GM06990 (cell line): ENCODE measurements at places on chromosomes 6 and 20.

DNA sequence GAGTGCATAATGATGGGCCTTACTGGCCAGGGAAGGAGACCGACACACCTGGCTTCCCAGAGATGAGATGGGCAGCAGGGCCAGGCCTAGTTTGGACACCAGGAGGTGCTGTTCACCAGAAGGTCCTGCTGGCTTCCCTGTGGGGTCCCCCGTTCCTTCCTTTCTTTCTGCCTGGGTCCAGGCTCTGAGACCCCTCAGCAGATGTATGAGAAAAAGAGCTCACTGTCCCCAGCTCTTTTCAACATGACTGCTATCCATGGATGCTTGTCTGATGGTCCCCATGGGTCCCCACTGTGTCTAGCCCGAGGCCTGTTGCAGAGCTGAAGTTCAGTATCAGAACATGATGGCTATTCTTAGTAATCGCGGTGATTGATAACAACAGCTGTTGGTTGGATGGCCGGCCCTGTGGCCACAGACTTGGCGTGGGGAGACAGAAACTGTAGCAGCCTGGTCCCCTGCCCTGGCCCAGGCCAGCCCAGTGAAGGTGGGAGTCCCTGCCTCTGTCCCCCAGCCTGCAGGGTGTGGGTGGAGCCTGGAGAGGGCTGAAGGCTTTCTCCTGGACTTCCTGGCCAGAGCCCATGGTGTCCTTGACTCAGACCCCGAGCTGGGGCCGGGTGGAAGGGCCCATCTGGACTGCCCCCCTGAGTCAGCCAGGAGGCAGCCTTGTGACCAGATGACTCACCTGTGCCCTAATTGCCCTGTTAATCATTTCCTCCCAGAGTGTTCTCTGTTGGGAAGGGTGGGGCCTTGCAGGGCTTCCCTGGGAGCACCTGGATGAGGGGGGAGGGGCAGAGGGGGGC, 9.9 kb upstream of the BAK1 start:
- peak; percentile 69 for DNase-seq

- no peak for DNase-seq
Observed at GRCh38 chr6:124866040-124866439, 96.2 kb upstream of the RNF217 start.

DNA sequence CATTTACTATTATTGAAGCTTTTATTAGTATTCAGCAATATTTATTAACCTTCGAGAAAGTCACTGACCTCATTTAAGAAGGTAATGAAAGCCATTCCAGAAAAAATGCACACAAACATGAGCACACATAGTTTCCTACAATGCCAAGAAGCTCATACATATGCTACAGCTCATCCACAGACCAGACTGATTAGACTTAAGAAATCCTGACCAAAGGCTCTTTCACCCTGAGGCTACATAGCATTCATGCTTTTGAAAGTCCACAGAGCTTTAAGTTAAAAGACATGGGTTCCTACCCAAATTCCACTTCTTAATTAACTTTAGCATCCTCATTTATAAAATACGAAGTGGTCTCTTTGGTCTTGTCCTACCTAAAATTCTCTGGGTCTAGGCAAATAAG, 430.4 kb downstream of the TBC1D32 start:
- DNase-seq = no peak

- DNase-seq = no peak
Observed at GRCh38 chr6:90072501-90072900, 178.2 kb downstream of the GJA10 start.

- no peak for DNase-seq
Observed at GRCh38 chr6:134609716-134610261, 291.9 kb upstream of the SGK1 start.

- no peak for DNase-seq
Observed at GRCh38 chr20:57398901-57399535, 7.8 kb downstream of the RBM38 start.

GRCh38 chr6:170017603-170018320, 266.3 kb downstream of the ERMARD start:
- no peak for DNase-seq

- DNase-seq = no peak
Observed at GRCh38 chr6:77205936-77206335, 257.4 kb downstream of the HTR1B start.

GRCh38 chr6:16849280-16849987, 88.2 kb upstream of the ATXN1 start:
- no peak for DNase-seq

GRCh38 chr6:129793447-129793846, 67.7 kb downstream of the TMEM244 start:
- DNase-seq = no peak

- no peak for DNase-seq
Observed at GRCh38 chr20:22414305-22414742, 170.0 kb downstream of the FOXA2 start.

DNA sequence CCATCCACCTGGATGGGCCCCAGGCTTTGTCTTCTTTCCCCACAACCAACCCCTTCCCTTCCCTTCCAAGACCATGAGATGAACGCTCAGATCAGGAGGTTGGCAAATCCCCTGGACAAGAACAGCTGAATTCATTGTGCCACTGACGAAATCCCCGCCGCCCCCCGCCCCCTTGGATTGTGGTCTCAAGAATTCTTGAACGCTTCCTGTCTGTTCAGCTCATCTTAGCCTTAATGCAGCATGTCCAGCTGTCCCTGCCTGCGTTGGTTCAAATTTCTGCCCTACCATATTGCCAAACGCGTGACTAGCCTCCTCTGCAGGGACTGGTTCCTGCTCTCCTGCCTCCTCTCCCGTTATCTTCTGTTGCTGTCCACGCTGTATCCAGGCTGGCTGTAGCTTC, 133.2 kb downstream of the CDH4 start:
- DNase-seq = no peak

DNA sequence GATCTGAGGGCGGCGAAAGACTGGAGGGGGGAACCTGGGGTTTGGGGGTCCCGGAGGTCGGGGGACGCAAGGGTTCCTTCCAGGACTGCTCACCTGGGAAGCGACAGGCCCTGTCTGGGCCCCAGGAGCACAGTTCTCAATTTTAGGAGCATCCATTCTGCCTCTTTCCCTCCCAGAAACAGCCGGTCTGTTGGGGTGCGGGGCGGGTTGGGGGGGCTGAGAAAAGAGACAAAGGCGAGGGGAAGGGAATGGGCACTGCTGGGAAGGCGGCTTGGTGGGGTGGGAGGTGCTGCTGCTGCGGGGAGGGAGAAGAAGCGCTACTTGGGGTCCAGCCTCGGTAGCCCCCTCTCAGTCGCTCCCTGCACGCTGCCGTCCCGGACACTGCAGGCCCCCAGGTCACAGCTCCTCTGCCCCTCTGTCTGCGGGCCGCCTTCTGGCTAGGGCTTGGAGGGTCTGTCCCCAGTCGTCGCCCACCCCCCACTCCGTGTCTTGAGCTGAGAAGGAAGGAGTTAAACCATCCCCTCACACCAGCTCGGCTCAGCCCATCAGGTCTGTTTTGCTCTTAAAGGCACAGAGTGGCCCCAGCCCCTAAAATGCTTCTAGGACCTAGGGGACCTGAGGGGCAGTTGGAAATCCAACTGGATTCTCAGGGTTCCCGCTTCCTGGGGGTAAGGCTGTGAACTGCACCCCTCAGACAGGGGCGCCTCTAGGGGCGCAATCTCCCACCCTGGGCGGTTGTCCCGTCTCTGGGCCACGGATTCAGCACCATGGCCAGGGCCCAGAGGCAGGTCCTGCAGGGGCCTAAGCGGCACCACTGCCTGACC, 690 bp downstream of the GDAP1L1 start:
- DNase-seq = no peak

DNA sequence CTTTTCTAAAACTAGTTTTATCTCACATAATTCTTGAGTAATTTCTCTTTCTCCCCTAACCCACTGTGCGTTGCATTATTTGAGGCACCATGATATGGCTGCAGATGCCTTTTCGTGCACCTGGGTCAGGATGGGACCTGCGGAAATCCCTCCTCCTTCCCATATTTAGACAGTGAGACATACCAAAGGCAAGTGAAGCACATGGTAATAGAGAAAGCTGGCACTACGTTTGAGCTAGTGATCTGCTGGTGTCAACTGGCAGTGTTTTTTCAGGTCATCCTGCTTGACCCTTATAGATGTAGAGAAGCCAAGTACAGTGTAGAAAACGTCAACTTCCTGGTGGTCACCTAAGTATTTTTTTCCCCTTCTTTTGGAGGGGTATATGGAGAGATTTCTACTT, 71.7 kb downstream of the FOXO3 start:
- no peak for DNase-seq

GRCh38 chr20:878511-879307, 37.4 kb downstream of the ANGPT4 start:
- no peak for DNase-seq

GRCh38 chr6:99287523-99287922, 62.0 kb downstream of the FAXC start:
- DNase-seq = no peak

DNA sequence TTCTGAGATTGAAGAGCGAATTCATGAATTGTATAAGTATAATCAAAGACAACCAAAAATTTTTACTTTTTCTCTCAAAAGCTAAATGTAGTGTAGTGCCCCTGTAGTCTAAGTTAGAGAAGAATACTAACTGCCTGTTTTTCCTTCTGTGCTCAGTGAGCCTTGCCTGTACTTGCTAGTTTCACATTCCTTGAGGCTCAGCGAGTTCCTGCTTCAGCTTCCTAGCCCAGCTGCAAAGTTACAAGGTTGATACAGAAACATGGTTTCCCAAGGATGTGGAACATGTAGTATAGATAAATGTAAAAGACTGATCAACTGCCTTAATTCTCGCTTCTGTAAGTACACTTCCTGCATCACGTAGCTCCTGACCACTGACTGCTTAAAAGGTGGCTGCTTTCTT, 33.1 kb upstream of the SEC63 start:
- DNase-seq = no peak

DNA sequence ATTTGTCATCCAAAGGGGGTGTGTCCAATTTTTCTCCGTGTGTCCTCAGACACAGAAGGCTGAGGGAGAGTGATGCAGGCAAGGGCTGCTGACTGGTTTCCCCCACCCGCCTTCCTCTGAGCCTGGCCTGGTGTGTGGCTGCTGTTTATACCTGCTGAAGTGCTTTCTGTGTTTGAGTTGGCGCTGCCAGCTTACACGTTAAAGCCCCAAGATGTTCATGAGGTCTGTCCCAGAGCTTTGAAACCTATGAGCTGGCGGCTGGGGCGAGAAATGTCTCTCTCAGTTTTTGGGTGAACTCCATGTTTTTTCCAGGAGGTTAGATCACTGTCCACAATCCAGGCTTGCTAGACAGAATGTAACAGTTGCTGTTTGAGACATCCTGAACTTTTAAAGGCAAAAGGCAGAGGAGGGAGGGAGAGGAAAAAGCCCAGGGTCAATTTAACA, 69.0 kb upstream of the CCN2 start:
- no peak for DNase-seq

DNA sequence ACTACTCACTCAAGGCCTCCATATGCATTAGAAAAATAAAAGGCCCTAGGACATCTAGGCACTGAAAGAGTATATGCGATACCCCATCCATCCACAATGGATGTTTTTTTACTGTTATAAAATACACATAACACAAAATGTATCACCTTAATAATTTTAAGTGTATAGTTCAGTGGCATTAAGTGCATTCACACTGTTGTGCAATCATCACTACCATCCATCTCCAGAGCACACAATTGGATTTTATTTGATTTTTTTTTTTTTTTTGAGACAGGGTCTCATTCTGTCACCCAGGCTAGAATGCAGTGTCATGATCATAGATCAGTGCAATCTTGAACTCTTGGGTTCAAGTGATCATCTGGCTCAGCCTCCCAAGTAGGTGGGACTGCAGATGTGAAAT, 2.8 kb downstream of the MDC1 start:
- no peak for DNase-seq

DNA sequence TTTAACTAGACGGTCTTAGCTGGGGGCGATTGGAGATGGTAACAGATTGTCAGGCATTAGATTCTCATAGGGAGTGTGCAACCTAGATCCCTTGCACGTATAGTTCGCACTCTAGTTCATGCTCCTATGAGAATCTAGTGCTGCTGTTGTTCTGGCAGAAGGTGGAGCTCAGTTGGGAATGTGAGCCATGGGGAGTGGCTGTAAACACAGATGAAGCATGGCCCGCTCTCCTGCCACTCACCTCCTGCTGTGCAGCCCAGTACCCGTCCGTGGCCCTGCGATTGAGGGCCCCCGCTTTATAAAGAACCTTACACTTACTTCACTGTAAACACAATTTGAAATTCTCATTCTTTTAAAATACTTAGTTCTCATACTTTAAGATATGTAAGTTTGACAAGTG, 339.4 kb downstream of the CDH26 start:
- DNase-seq = no peak

DNA sequence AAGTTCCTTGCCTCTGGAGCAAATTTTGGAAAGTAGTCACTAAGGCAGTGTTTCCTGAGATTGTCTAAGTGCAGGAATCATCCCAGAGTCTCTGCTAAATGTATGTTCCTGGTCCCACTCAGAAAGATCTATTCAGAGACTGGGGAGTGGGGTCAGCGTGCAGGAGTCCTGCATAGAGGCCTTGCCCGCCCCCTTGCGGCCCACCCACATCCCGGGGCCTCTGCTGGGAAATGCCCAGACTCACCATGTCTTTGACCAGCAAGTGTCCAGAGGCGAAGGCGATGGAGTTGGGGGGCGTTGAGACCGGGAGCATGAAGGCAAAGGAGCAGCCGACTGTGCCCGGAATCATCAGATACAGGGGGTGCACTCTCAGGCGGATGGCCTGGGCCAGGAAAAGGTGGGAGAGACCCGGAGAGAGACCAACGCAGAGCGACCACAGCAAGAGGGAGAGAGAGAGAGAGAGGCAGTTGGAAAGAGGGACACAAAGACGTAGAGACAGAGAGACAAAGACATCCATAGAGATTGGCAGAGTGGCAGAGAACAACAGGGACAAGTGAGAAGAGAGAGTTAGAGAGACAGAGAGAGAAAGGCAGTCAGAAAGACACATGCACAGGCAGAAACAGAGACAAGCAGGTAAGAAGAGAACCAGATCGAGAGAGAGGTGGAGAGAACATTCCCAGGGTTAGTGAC, 12.9 kb upstream of the OCSTAMP start:
- no peak for DNase-seq

DNA sequence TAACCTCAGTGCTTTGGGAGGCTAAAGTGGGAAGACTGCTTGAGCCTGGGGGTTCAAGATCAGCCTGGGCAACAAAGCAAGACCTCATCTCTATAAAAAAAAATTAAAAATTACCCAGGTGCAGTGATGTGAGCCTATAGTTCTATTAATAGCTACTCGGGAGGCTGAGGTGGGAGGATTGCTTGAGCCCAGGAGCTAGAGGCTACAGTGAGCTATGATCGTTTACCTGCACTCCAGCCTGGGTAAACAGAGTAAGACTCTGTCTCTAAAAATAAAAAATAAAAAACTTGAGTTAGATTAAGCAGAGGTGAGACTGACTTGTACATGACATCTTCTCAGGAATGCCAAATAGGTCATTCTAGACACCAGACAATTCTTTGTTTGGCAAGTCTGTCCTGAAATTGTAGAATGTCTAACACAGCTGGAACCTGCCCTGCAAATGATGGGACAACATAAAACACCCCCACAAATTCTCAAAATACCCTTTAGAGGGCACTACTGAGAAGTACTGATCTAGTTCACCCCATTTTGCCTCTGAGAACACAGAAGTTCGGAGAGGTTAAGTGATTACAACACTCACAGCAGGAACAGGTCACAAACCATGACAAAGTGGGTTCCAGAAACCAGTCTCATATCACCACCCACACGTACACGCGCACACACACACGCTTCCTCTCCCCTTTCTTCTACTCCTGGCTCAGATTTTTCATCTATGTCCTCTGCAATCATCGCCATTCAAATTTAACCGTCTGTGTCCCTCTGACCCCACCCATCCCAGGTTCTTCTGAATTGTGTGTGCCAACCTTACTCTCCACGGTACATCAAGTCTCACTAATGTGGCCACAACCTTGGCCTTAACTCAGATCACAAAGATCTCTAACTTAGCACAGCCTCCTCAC, 38.3 kb downstream of the ARHGAP18 start:
- peak; percentile 65 for DNase-seq

- no peak for DNase-seq
Observed at GRCh38 chr6:4441981-4442434, 306.6 kb upstream of the ECI2 start.
